ENCODE measurements at places on chromosomes 16 and 17.

DNA sequence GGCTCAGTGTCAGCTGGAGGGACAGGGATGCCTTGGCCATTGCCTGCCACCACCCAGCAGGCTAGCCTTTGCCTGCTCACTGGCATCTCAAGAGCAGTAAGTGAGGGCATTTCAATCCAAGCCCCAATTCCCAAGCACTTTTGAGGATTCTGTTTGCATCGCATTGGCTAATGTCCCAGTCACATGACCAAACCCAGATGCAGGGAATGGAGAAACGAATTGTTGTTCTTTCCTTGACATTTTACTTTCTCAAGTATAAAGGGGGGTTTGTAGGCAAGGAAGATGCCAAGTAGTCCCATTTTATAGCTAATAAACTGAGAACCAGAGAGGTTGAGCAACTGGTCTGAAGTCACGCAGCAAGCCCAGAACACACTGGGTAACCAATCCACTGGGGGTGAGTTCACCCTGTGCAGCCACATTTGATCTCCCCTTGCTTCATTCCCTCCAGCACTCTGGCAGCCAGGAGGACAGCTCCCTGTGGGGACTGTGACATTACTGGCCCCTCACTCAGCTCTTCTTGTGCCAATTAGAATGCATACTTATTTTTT, 193.8 kb upstream of the CACNG3 start:
- DNase-seq, result peak; percentile 31

DNA sequence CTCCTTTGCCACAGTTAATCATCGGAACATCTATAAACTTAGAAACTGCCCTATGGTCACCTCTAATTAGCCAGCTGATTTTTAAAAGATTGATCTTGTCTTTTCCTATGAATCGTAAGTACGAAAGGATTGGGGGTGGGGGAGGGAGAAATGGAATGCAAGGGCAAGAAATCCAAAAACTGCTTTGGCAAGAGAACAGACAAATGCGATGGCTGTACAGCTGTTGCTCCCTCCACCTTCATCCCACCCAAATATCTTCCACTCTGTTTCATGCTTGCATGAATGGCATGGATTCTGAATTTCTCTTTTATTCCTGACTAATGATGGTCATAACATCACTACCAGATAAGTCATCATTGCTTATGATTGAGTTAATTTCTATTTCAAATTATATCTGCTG, 165.7 kb downstream of the STX8 start:
- no peak for DNase-seq

GRCh38 chr17:82225368-82226029, 3.3 kb upstream of the SLC16A3 start:
- no peak for DNase-seq

GRCh38 chr16:47446431-47446830, 14.4 kb downstream of the ITFG1 start:
- DNase-seq, result no peak

DNA sequence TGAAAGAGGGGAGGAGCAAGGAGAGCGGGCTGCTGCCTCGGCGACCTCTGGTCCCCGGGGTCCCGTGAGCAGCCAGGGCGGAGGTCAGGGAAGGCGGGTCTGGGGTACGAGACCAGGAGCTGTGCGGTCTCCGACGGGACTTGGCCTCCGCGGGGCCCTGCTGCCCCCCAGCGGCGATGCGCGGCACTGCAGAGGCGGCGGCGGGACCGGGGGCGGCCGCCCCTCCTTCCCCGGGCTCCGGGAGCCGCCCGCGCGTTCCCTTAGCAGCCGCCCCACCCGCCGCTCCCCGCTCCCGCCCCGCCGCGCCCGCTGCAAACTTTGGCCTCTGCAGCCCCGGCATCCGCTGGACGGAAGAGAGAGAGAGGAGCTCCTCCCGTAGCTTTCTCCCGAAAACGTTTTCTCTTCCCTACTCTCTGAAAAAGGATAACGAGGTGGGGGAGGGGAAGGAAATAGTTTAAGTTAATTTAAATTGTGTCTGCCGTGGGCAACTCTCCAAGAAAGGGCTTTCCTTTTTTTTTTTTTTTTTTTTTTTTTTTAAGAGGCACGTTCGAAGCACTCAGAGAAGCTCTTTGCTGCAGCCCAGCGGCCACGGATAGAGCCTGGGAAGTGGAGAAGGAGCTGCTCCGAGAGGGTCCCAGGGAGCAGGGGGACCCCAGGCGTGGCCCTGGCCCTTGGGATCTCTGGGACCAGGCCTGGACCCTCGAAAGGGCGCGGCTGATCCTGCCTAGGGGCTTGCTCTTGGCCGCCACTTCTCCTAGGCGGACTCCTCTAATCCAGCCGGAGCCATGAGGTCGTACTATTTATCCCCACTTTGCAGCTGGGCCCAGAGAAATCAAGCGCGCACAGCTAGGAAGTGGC, 43.2 kb downstream of the C16orf82 start:
- DNase-seq, result peak; percentile 75

GRCh38 chr17:19558946-19559345, 25.3 kb downstream of the SLC47A1 start:
- DNase-seq, result no peak

GRCh38 chr16:85735225-85735635, 15.7 kb downstream of the C16orf74 start:
- DNase-seq, result peak; percentile 85

DNA sequence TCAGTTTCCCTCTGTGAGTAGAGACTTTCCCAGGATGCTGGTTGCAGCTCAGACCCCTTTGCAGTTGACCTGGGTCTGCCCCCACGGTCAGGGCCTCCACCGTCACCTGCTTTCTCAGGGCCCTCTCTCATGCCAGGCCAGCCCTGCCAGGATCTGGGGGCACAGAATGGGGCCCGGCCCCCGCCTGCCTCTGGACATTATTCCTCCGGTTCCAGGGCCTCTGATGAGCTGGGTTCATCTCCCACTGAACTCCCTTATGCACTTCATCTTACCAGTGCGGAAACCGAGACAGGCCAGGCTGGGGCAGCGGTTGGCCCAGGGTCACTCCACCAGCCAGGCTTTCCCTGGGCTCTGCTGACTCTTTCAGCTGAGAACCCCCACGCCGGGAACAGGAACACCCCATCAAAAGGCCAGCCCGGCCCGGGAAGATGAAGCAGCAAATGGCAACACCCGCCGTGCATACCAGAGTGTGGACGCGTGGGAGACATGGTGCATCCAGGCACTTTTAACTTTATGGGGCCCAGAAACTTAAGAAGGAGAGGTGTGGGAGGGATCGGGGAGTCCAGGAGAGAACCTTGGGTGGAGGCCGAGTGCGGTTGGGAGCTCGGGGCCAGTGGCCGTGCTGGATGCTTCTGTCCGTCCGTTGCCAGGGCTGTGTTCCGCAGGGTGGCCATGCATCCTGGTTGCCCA, 19.9 kb downstream of the ZNF469 start:
- no peak for DNase-seq

DNA sequence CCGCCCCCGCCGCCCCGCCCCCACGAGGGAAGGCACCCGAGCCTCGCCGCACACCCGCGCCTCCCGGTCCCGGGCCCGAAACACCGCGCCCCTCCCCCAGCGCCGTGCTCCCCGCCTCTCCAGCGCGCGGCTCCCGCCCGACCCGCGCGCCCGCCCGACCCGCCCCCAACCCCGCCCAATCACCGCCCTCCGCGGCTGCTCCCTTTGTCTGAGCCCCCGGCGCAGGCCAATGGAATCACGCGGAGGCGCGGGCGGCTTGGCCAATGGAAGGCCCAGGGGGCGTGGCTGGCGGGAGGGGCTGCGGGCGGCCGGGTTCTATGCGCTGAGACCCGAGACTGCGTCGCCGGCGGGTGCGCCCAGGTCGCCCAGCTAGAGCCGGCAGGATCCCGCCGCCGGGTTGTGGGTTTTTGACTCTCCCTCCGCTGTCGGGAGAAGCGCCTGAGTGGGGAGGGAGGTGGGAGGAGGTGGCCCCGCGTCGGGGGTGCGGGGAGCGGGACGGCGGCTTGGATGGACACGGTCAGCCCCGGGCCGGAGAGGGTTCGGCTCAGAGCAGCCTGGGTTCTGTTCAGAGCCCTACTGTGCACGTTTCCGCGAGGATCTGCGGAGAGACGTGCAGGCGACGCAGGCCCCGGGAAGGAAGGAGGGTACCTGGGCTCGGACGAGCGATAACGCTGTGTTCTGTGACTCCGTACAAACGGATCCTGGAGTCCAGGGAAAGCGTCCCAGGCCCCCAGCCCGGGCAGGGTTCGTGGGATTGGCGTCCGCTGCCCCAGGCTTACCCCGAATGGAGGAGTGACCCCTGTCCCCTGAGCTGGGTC, 49.0 kb upstream of the BAHCC1 start:
- DNase-seq, result peak; percentile 94

All from activated CD8-positive, alpha-beta memory T cell treated with anti-CD3 and anti-CD28 coated beads, Interleukin-2, amount 10 ng/mL, durations not matched to agents 7 days and 5 days (primary cell).